ENCODE measurements at places on chromosomes 12 and 14.

DNA sequence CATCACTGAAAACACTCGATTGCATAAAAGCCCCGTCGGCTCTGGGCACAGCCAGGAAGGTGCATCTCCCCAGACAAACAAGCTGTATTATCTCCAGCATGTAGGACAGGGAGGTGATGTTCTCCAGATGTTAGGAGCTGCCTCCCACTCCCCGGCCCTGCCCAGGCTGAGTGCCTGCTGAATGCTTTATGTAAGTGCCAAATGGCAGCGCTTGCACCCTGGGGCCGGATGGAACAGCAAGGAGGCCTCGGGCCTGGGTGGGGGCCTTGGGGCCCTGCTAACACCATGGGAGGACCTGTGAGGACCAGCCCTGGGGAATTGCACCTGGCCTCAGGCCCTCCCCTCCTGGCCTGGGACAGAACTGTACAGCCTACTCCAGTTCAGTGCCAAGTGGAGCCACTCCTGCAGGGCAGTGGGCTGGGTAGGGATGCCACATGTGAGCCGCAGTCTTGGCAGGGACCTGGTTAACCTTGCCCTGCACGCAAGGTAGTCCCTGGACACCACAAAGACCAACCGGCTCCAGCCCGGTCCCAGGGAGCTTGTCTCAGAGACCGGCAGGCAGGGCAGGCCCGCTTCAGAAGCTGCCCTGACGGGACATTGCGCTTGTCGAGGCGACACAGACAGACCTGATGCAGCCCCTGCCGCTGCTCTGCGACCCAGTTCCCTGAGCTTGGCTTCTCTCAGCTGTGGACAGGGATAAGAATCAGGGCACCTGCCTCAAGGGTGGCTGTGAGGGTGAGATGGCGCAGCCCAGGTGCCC, 35.3 kb upstream of the PPP1R13B start:
- no peak for DNase-seq

- DNase-seq = no peak
Measured at GRCh38 chr12:131963381-131963780, 13.6 kb downstream of the EP400 start.

GRCh38 chr12:106098691-106099200, 40.0 kb downstream of the NUAK1 start:
- DNase-seq = no peak

GRCh38 chr14:83575301-83575700, 1954.6 kb upstream of the FLRT2 start:
- DNase-seq = no peak

DNA sequence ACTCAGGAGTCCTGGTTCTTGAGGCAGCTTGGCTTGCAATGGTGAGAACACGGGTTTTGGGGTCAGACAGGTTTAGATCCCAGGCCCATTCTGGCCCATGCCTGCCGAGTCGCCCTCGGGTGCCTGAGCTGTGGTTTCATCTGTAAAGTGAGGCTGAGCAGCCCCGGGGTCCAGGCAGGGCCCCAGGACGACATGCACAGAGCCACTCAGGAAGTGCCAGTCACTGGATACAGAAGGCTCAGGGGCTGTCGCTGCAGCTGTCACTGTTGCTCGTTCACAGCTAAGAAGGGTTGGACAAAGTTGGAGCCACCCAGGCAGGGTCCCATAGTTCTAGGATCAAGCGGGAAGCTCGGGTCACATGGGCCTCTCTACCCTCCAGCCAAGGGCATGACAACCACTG, 403.1 kb downstream of the BCL11B start:
- DNase-seq = no peak

GRCh38 chr12:92432724-92433441, 269.9 kb upstream of the PLEKHG7 start:
- no peak for DNase-seq

GRCh38 chr14:95137164-95137803, 20.0 kb downstream of the DICER1 start:
- DNase-seq = no peak

GRCh38 chr12:76936275-76937193, 57.7 kb upstream of the CSRP2 start:
- no peak for DNase-seq

DNA sequence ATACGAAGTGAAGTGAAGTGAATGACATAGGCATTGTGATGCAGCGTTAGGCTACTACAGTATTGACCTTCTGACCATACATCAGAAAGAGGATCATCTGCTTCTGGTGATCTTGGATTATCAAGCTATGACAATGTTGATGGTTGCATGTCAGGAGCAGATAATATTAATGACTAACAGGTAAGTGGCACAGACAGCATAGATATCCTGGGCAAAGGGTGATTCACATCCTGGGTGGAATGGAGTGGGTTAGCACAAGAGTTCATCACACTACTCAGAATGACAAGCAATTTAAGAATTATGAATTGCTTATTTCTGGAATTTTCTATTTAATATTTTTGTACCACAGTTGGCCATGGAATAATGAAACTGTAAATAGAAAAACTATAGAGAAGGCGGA, 397.9 kb upstream of the ATP2B1 start:
- DNase-seq = no peak

DNA sequence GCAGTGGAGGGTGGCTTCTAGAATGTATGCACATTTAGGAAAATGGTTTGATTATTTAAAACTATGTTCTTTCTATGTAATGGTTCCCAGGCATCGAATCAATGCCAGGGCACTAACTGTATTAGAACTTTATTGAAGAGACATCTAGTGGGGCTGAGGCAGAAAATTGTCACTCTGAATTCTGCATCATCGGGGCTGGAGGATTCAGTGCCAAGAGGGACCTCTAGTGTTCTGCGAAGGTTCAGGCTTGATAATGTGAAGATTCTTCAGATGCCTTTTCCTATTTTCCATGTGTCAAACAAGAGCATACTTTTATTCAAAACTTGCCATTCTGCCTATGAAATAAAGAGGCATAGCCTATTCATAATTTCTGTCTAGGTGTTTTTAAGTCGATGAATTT, 146.3 kb downstream of the CAND1 start:
- DNase-seq = peak; percentile 62

GRCh38 chr12:31835276-31835882, 106.6 kb upstream of the AMN1 start:
- no peak for DNase-seq

DNA sequence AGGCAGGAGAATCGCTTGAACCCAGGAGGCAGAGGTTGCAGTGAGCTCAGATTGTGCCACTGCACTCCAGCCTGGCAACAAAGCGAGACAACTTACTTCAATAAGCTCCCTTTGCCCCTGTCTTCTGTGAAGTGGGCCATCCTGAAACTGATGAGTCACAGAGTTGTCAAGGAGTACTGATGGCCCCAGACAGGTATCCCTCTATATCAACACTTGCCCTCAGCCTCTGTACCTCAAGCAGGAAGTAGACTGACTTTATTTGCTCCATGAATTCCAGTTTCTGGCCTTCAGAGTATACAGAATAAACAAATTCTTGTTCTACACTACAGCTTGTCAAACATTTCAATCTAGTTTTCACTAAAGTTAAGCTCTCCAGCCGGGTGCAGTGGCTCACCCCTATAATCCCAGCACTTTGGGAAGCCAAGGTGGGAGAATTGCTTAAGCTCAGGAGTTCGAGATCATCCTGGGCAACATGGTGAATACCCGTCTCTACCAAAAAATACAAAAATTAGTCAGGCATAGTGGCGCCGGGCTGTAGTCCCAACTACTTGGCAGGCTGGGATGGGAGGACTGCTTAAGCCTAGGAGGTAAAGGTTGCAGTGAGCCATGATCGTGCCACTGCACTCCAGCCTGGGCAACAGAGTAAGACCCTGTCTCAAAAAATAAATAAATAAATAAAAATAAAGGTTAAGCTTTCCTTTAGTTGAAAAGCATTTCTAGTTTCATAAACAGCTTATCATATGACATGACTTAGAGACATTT, 16.4 kb upstream of the LRP10 start:
- no peak for DNase-seq

DNA sequence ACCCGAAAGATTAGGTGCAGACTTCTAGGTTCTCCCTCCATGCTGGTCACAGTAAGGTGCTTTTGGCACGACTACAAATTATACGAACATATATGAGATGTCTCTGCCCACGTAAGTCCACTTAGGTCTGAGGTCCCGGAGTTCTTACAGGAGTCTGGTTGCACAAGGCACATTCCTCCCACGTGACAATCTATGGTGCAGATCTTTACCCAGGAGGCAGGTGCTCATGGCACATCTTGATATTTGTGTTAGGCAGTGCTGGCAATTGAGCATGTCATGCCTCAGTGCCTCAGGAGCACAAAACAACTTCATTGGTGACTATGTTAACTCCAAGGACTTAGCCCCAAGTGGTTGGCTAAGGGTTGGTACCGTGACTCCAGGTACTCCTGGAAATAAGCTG, 92.0 kb upstream of the AMN1 start:
- DNase-seq = no peak

DNA sequence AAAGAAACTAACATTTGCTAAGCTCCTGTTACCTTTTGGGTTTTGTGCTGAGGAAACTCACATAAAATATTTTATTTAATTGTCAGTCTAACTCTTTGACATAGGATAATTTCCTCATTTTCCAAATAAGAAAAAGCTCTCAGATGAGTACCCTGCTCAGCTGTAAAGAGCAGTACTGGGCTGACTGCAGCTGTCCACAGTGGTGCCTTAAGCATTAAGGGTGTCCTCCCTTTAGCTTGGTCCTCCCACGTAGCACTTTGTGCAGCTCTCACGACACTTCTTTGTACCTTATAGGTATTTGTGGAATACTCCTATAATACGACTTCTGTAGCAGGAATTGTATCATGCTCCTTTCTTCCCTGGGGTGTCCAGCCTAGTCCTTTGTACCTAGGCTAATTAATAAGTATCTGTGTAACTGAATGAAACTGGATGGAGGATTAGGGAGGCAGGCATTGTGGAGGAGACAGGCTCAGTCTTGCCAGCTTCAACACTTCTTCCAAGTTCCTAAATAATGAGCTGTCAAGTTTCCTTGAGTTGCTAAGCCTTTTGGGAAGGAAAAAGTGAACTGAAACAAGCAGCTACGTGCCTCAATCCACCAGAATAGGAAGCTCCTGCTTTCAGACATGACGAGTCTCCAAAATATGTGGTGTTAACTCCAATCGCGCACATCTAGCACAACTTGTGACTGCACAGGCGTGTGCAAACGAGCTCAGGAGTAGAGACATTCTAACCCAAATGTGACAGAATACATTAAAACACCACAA, 123.0 kb downstream of the SLC38A4 start:
- DNase-seq = no peak

DNA sequence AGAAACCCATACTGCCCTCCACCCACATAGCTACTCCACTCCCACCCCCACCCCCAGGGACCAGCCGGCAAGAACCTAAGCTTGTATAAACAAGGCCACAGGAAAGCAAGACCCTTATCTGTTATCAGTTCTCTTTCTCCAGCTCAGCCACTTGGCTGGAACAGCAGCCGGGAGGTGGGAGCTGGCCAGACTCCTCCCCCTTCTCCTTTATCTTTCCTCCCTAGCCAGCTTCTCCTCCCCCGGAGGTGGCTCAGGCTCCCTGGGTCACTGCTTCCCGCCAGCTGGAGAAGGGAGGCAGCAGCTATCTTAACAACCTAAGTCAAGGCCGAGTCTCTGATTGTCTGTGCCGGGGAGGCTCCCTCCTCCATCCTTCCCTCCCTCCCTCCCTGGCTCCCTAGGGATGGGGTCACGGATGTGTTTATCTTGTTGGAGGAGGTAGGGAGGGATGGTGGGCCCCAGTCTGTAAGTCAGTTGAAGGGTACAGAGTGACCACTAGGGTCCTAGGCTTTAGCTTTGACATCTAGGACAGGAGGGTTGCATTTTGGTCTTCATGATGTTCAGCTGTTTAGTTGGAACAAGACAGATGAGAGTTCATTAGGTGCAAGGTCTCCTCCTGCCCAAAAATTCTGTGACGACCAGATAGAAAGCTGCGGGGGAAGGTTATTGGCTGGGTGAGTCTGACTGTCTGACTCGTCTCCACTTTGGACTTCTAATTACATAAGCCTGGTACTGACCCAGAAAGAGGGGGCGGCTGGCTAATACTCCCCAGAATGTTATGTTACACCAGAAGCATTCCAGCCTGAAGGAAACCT, 29.7 kb downstream of the ZFP36L1 start:
- peak; percentile 62 for DNase-seq

- no peak for DNase-seq
Measured at GRCh38 chr14:65282896-65283253, 129.7 kb upstream of the FUT8 start.

DNA sequence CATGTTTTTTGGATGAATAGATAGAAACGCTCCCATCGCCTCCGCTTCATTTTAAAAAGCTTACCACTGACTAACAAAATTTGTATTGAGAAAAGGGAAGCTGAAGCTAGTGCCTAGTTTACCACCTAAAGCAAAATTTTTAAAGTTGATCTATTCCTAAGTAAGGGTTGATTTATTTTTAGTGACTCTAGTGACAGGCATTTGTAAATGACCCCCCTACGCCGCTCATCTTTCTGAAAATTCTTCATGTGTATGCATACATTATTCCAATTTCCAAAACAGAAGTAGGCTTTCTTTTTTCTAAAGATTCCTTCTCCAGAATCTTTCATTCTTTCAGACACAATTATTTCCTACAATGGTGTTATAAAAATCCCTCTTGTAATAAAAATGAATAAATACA, 5.4 kb downstream of the HMGA2 start:
- no peak for DNase-seq

GRCh38 chr14:25909045-25909747, 688.6 kb downstream of the NOVA1 start:
- DNase-seq = no peak

DNA sequence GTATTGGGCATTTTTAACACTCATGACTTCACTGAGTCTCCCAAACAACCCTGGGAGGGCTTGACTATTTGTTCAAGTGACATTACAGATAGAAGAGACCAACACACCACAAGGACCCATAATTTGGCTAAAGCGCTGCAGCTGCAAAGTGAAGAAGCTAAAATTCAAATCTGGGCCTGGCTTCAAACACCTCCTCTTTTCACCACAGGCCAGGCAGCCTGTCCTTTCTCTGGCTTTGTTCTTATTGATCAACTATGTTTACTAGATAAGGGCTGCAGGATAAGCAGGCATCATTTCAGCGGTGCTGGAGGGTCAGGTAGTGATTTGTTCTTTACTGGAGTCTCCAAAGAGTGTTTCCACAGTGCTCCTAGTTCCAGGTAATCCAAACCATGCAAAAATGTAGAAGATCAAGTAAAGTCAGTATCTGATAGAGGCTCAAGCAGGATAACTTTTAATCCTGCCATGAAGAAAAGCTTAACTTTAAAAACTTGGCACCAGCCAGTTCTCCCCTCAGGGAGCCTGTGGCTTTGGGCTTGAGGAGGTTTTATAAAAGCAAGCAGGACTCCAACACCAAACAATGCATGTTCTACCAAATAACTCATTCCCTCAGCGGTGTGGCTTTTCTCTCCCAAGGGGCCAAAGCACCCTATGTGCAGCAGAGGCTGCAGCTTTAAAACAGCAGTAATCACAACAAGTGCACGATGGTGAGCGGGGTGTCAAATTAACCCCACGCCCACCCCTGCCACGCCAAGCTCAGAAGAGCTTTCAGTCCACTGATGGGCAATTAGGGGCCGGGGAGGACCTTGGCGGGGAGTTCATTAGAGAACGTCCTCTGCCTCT, 16.8 kb downstream of the CLMN start:
- no peak for DNase-seq
